ENCODE measurements at places on chromosomes 7 and 10.
A peak's percentile ranks its signal among the peaks of the same experiment; 100 is the strongest.

DNA sequence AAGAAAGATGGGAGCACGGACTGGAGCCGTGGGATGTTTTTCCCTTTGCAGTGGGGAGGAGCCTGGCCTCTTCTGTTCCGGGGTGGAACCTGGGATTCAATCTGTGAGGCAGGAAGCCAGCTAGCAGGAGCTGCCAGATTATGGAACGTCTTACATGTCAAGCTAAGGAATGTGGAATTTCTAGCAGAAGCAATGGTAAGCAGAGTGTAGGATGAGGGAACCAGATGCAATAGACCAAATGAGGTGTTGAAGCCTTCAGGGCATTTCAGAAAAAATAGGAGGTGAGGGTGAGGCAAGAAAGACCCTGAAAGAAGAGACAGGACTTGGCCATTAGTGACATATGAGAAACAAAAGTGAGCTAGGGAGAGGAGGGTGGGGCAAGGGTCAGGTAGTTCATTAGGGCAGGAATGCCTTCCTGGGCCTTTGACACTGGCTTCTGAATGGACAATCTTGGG lies 105.5 kb downstream of the CHN2 start:
- DNase-seq = no peak

GRCh38 chr7:4681886-4682620 lies at the start of gene FOXK1:
Gene FOXK1, plus strand, starts transcription at chr7:4682295. Its CDS starts 14 bp downstream, at chr7:4682309.
- peak; percentile 62 for DNase-seq

- no peak for DNase-seq
Observed at GRCh38 chr10:13717936-13718772, 131.4 kb downstream of the PRPF18 start.

GRCh38 chr10:74391786-74392185 lies 240.8 kb downstream of the ADK start:
- DNase-seq = no peak

DNA sequence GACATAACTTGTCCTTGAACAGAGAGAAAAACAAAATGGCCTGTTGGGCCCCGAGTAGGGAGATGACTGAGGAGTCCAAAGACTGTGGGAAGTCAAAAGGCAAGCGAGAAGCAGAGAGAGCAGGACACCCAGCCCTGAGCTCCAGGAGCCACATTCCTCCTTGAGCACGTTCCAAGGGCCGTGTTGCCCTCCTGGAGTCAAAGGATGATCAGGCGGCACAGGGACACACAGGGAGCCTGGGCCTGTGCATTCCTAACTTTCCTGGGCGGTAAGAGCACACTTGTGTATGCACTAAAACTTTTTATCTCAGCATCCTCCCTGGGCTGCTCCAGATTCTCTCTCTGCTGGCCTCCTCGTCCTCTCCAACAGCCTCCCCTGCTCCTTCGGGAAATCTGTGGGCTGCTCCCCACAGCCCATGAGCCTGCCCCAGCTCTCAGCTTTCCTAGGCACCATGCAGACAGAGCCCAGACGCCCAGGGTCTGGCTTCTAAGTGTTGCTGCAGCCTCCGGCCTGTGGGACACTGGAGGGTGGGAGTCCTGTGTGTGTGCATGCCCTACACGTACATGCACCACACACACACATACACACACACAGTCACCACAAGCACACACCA lies 281.8 kb downstream of the POU6F2 start:
- DNase-seq = no peak

DNA sequence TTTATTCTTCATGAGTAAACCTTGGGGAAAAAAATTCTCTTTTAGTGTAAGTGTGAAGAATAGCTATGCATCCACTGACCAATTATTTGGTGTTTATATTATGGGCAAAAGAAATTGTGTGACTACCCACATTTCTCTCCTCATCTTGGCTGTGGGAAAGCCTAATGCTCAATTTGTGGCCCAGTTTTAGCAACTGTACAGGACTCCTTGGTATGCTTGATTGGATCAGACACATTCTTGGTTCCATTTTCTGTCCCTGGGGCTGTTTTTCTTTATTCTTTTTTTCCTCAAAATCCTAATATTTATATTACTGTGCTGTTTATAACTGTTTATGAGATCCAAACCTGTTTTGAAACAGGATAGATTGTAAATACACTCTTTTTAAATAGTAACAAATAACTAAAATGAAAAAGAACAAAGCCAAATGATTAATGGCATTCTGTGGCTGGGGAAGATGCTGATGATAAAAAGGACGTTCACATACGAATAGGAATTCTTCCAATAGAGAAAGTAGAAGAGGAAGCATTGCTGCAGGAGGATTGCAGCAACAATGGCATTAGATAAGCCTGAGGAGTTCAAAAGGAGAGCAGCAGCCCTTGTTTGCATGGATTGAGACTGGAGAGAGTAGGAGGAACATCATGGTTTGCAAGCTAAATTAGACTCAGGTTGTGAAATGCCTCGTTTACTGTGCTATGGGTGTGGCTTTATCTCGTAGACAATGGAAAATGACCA lies 580.5 kb downstream of the INHBA start:
- no peak for DNase-seq
